ENCODE measurements at places on chromosomes 2 and 18.

- no peak for DNase-seq
These were observed 5.4 kb upstream of the RNASEH1 start for GRCh38 chr2:3563521-3563976.

- DNase-seq = no peak
These were observed 3.5 kb downstream of the ZCCHC2 start for GRCh38 chr18:62526098-62527025.

DNA sequence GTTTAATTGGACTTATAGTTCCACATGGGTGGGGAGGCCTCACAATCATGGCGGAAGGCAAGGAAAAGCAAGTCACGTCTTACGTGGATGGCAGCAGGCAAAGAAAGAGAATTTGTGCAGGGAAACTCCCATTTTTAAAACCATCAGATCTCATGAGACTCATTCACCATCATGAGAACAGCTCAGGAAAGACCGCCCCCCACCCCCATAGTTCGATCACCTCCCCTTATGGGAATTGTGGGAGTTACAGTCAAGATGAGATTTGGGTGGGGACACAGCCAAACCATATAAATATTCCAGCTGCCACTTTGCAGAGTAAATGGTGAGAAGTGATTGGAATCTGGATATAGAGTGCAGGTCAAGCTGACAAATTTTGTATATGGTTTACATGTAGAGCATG is 187.4 kb downstream of the ARL4C start:
- DNase-seq = no peak

DNA sequence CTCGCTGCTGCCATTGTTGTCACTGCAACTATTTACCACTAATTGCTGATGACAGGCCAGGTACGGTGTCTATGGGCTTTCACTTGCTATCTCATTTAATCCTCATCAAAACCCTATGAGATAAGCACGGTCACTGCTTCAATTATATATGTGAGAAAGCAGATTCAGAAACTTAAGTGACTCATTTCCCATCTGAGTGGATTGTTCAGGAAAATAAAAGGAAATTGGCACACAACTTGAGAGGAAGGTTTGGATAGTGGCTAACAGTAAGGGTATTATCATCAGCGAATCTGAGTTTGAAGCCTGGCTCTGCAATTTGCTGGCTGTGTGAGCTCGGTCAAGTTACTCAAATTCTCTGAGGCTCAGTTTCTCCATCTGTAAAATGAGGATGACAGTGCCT is 196.0 kb downstream of the KCNS3 start:
- no peak for DNase-seq

GRCh38 chr2:18560797-18561085 is 288 bp upstream of the RDH14 start:
- DNase-seq = no peak

DNA sequence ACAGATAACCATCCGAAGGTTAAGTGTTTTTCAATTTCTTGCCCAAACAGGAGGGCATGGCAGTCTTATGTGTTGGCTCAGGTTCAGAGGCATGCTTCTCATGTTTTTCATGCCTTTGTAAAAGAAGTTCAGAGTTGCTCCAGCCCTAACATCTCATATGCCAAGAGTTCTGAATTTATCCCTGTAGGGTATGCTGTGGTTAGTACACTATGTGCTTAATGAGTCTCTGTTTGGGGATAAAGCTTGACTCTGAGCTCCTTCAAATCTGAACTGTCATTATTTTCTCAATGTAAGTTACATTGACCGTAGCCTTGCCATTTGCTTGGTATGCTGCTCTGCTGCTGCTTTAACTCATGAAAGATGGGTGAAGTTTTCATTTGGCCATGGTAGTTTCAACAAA is 67.9 kb upstream of the PNPT1 start:
- no peak for DNase-seq

DNA sequence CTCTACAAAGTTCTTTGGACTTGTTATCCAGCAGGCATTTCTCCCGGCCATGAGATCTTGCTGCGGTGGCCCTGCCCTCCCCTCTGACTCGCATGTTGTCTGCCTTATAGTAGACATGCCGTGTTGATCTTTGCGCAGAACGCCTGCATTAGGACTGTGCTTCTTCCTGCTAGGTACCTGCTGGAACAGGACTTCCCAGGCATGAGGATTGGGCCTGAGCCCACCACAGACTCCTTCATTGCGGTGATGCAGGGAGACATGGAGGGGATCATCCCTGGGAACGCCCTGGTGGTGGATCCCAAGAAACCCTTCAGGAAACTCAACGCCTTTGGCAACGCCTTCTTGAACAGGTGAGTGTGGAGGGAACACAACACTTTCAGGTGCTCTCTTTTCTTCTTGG is 10.1 kb downstream of the EHD3 start:
- DNase-seq = no peak

GRCh38 chr2:158539176-158540005 is 82.6 kb downstream of the PKP4 start:
- no peak for DNase-seq

GRCh38 chr2:85619617-85620016 is 3.6 kb downstream of the USP39 start:
- DNase-seq = no peak

DNA sequence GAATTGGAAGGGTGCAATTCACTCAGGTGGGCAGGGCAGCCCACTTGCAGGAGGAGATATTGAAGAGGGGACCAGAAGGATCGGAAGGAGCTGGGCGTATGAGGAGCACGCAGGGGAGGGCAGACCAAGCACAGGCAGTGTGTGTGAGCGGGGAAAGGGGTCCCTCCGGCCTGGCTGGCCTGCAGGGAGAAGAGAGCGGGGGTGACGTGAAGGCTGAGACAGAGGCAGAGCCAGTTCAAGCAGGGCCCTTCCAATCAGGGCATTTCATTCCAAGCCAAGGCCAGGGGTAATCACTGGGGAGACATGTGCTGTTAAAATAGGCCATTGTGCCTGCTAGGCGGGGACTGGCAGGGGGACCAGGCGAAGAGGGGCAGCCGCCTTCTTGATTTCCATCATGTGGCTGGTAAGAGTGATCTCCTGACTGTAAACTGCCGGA is 62.2 kb downstream of the ACKR3 start:
- no peak for DNase-seq
